ENCODE measurements at places on chromosomes 7 and 10. TPM values are rescaled to one million over a fixed set of nuclear protein-coding genes. Genes with fewer than 3 reads are reported as not detected.

GRCh38 chr10:132548869-132549268 is 11.3 kb downstream of the INPP5A start:
- no peak for DNase-seq

- no peak for DNase-seq
Measured at GRCh38 chr7:14542624-14543023, 359.9 kb downstream of the DGKB start.

The CNTNAP2 gene
- 23.3 TPM for total RNA-seq

The FAM25C gene
- not detected for total RNA-seq

- DNase-seq, result no peak
Measured at GRCh38 chr10:109887243-109887642, 36.1 kb downstream of the XPNPEP1 start.

- no peak for DNase-seq
Measured at GRCh38 chr7:81299711-81300110, 380.9 kb upstream of the SEMA3C start.

DNA sequence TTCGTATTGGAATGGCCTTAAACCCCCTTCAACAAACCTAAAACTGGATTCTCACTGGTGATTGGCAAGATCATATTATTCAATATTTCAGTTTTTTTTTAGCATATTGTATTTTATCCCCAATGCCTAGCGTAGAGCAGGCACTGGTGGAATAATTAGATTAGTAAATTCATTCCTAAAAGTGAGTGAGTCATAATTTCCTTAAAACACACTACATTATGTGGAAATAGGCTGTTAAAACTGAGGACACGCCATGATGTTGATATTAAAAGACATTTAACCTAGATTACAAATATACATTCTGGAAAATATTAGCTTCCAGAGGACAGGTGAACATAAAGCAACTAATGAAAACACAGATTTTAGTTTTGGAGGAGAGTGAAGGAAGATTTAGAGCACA is 463.9 kb downstream of the PARD3 start:
- DNase-seq, result no peak

The PON3 gene
- total RNA-seq, result 3.7 TPM

DNA sequence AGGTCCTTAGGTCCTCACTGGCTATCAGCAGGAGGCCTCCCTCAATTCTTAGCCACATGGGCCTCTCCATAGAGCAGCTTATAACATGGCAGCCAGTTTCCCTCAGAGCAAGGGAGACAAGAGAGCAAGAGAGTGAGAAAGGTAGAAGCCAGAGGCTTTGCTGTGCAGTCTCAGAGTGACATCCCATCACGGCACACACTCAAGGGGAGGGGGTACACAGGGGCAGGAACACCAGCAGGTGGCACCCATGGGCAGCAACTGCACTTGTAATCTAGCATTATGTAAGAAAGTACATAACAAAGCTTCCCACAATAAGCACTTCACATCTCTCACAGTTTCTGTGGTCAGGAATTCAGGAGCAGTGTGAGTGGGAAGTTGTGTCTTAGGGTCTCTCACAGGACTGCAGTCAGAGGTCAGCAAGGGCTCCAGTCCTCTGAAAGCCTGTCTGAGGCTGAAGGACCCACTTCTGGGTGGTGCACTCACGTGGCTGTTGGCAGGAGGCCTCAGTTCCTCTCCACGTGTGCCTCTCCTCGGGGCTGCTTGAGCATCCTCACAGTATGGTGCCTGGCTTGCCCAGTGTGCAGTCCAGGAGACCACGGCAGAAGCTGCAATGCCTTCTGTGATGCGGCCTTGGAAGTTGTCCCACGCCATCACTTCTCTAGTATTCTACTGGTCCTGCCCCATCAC is 159.4 kb downstream of the OAT start:
- no peak for DNase-seq

The AIFM2 gene
- 1.7 TPM for total RNA-seq

DNA sequence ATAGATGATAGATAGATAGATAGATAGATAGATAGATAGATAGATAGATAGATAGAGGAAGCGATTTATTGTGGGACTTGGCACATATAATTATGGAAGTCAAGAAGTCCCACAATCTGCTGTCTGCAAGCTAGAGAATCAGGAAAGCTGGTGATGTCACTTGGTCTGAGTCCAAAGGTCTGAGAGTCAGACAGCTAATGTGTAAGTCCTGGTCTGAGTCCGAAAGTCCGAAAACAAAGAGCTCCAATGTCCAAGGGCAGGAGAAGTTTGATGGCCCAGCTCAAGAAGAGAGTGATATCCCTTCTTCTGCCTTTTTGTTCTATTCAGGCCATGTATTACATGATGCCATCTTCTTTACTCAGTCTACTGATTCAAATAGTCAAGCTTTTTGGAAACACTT is 53.8 kb upstream of the TCF7L2 start:
- no peak for DNase-seq

DNA sequence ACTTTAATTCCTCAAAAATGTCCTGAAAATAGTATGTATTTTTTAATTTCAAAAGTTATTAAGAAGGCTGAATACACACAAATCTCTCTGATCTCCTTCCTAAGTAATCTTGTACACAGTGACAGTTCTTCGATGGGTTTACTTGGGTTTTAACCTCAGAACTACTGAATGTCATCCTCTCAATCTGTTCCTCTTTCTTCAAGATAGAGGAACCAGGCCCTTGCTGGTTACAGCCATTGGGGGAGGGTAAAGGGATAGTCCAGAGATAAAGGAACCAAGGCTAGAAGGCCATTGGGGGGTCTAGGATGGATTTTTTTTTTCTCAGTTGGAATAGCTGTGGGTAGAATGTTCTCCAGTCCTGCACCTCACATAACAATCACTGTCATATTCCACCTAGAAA is 224.9 kb downstream of the SKIDA1 start:
- DNase-seq, result no peak

DNA sequence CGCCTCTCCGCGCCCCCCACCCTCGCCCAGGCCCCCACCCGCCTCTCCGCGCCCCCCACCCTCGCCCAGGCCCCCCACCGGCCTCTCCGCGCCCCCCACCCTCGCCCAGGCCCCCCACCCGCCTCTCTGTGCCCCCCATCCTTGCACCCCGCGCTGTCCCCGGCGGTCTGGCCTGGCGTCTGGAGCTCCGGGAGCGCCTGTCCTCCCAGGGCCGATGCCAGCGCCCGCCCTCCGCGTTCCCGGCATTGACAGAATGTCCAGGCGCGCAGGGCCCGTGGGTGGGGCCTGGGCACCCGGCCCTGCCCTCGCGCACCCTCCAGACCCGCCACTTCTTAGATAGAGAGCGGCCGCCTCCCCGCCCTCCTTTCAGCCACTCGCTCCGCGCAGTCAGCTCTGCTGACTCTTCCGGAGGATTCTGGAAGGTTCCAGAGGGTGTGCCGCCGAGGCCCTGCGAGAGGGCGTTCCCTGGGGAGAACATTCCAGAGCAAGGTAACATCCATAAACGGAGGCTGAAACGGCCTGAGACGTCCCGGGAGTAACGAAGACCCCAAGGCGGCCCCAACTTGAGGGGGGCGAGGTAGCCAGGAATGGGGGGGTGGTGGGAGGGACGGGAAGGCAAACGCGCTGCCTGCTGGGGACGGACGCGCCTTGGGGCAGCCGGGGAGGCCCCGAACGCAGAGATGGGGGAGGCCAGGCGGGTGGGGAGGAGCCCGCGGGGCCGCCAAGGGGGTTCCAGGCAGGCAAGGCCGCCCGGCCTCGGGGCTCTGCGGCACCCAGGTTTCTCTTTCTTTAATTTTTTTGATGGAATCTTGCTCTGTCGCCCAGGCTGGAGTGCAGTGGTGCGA is 117.8 kb downstream of the DYNC2I1 start:
- no peak for DNase-seq

GRCh38 chr10:96376483-96376882 is 17.7 kb upstream of the OPALIN start:
- no peak for DNase-seq

DNA sequence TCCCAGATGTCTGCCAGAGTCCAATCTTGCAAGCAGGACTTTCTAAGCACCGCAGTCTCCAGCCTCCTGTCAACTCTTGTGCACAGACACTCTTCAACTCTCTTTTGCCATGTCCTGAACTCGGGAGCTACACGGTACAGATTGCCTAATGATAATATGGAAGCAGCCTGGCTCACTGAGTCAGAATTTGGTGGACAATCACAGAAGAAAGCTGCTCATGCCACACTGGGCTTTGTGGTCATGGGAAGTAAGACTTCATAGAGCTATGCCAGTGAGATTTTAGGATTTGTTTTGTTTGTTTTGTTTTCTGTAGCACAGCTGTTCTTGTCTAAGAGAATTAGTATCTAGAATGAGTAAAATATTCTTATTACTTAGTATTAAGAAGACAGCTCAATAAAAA is 144.1 kb upstream of the PRSS58 start:
- no peak for DNase-seq

DNA sequence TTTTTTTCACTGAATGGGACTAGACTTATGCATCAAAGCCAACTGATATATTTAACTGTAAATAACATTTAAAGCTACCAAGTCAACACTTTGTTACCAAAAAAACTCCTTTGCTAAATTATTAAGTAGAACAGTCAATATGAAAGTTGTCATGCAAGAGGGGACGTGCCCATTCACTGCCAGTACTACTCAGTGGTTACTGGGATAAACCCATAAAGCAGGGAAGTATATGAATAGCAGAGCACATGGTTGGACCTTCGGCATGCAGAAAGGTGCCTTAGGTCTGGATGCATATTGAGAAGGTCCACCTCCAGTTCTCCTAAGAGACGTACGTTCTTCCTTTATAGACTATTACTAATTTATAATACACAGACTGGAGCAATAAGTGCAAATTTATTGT is 120.1 kb downstream of the SVOPL start:
- DNase-seq, result no peak

The ZNF467 gene
- 2.1 TPM for total RNA-seq

- no peak for DNase-seq
Measured at GRCh38 chr7:66768865-66769832, 28.6 kb downstream of the RABGEF1 start.

GRCh38 chr10:33243703-33244102 is 90.8 kb downstream of the NRP1 start:
- no peak for DNase-seq

- no peak for DNase-seq
Measured at GRCh38 chr7:154698726-154699291, 304.1 kb downstream of the PAXIP1 start.

GRCh38 chr7:30710669-30711068 is 28.4 kb upstream of the CRHR2 start:
- no peak for DNase-seq

DNA sequence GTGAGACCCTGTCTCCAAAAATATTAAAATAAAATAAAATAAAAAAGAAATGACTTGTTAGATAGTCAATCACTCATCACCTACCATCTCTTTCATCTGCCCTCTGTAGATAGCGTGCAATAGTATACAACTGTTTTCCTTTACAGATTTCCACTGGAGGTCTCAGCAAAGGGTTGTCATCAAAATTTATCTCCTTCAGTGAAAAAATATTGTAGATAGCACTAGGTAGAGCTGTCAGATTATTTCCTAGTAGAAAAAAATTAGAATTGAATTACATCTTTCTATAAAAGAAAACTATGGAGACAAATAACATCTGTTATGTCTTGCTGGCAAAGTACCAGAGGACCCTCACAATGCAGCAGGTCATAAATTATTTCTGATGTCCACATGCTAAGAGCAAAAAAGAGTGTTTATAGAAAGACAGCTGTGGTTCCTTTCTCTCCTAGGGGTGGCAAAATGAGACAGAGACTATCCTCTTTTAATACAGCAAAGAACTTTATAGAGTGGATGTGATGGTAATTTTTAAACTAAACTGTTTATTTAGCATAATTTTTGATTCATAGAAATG is 16.3 kb upstream of the CYP51A1 start:
- no peak for DNase-seq

GRCh38 chr10:112390125-112390703 is 16.3 kb downstream of the ACSL5 start:
- no peak for DNase-seq

- DNase-seq, result no peak
Measured at GRCh38 chr7:98774884-98775283, 94.9 kb downstream of the TMEM130 start.

- no peak for DNase-seq
Measured at GRCh38 chr10:129790715-129791446, 173.2 kb downstream of the EBF3 start.

DNA sequence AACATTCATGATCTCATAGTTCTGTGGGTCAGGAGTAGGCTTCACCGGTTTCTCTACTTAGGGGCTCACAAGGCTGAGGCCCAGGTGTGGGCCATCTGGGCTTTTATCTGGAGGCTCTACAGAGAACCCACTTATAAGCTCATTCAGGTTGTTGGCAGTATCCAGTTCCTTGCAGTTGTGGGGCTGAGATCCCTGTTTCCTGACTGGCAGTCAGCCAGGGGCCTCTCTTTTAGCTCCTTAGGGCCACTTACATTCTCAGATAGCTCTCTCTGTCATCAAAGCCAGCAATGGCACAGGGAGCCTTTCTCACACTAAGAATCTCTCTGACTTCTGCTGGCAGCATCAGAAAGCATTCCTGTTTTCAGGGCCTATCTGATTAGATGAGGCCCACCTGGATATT is 18.2 kb upstream of the HECTD2 start:
- no peak for DNase-seq
